AG10803 (cell line): ENCODE measurements at places on chromosomes 4 and X.

DNA sequence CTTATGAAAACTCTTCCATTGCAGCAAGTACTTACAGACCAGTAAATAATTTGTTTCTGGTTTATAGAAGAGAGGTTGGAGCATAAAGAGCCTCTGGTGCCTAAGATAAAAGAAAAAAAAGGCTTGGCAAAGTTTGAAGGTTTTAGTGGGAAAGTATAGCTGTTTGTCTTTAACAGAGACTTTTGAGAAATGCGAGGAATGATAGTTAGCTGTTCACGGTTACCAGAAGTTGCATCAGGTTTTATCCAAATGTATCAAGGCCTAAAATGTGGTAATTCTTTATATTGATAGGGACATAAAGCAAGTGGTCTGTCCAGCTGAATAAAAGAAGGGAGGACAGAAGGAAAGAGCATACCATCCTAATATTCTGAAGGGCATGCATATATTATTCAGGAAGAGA, 29.3 kb downstream of the RAP1GDS1 start:
- peak; percentile 92 for DNase-seq

DNA sequence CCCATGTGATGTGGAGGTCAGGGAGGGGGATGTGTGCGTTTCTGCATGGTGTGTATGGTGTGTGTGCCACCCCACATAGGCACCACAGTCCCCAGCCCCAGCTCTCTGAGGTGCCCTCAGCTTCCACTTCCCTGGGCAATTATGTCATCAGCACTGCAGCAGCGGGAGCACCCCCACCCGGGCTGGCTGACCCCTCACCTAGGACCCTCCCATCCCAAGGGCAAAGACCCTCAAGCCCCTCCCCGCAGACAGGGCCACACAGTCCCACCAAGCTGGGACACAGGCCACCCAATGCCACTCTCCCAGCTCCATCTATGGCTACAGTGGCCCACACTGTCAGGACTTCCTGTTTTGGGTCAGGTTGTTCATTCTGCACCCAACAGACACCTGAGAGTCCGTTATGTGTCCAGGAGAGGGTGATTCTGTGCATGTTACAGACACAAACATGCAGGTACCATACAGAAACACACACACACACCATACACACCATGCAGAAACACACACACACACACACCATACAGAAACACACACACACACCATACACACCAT, 75.2 kb downstream of the JAKMIP1 start:
- DNase-seq, result no peak

DNA sequence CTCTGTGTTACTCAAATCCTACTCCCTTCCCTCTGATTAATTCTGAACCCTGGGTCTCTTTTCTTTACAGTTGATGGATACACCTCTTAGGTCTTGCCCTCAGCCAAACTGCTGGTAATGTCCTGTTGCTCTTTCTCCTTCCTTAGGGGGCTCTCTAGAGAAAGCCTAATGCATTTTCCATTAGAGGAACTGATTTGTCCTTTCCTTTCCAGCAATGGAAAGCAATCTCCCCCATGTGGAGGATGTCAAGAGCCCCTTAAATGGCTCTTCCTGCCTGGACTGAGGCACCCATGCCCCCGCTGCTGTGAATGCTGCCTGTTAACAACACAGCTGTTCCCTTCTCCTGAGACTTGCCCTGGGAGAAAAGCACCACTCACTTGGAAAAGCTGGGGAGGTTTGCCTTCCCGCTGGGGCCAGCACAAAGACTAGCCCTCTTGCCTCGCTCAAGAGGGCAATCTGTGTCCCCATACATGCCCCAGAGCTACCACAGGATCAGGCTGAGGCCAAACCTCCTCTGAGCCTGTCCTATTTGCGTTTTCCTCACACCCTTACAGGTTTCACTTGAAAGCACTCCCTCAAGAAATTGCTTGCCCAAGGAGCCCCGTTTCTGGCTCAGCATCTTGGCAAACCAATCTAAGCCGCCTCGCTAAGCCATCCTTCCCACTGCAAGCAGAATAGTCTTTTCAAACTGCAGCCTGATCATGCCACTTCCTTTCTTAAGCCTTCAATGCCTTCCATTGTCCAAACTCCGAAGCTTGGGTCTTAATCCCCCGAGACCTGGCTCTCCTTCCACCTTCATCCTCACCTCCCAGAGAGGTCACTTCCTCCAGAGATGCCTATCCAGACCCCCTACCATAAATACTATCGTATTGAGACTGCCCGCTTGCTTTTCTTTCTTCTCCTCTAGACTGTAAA, 23.2 kb upstream of the SMIM20 start:
- DNase-seq, result no peak

DNA sequence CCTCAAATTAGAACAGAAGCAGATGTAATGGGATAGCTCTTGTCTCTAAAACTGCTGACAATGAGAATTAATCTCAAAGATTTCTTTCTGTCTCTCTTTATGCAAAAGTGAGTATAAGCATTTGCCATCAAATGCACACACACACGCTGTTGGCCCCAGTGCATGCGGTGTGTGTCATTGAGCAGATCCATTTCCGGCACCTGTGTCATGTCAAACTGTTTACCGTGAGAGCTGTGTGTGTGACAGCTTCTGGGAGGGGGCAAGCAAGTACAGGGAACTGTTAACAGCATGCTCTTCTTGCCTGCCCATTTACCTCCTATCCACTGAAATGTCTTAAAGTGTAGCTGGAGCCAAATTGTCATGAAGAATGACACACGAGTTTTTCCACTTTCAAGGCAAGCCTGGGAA, 297.9 kb upstream of the FAT4 start:
- DNase-seq, result no peak

GRCh38 chr4:182062936-182063335, 180.3 kb upstream of the TENM3 start:
- DNase-seq, result peak; percentile 68

GRCh38 chr4:149741186-149741831, 74.3 kb downstream of the IQCM start:
- DNase-seq, result no peak

DNA sequence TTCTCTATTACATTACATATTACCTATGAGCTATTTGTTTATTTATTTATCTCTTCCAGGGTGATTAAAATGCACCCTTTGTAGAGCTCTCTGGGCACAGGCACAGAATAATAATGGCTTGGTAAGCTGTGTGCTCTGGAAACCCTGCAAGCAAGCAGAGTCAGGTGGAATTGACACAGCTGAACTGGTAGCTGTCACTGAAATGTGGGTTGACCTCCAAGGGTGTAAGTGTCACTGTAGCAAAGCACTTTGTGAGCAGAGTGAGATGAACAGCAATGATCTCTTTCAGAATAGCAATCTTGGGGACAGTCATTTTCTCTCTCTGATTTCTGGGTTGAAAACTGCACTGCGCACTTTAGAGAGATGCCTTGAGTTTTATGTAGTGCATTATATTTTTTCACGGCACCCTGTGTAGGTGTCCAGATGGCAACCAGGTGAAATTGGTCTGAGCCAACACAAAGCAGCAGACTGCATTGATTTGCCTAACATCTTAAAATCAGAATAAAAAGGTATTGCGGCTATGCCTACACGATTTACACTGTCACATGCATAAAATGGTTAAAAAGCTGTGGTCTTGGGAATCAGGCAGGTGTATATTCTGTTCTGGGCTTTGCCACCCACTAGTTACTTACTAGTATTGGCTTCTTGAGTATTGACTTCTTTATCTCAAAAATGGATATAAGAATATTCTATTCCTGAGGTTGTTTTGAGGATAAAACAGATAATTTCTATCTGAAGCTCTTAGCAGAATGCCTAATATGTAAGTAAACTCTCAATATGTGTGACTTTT, 450.3 kb downstream of the RAPGEF2 start:
- no peak for DNase-seq

DNA sequence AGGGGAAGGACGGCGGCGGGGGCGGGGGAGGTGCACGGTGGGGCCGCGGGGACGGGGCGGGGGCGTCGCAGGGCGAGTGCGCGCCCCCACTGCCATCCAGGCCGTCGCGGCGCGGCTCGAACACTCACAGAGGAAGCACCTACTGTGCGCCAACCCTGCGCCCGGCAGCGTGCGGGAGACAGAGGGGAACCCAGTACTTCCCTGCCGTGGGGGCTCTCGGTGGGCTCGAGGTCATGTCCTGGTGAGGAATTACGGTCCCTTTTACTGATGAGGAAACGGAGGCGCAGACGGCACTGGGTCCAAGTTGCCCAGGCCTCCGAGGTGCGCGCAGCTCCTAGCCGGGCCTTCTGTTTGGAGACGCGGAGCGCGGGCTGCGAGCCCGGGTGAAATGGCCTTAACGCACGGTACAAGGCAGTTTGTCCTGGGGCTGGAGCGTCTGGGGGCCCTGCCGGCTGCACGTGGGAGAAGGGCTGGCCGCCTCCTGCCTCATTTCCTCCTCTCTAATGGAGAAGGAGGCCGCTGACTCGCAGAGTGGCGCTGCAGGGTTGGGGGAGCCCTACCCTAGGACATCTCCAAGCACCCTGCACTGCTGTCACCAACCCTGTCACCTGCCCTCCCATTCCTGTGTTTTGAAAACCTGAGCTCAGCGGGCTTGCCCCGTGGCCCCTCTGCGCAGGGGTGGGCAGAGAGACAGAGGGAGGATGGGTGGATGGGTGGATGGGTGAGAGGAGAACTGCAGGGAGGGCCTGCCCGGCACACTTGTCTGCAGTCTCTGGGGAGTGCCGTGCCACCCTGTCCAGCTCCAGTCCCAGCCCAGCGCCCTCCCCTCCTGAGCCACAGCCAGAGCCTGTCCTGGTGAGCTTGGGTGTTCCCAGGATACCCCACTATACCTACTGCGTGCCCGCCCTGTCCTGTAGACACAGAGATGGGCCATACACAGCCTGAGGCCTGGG, 106.0 kb downstream of the ADRA2C start:
- DNase-seq, result no peak

DNA sequence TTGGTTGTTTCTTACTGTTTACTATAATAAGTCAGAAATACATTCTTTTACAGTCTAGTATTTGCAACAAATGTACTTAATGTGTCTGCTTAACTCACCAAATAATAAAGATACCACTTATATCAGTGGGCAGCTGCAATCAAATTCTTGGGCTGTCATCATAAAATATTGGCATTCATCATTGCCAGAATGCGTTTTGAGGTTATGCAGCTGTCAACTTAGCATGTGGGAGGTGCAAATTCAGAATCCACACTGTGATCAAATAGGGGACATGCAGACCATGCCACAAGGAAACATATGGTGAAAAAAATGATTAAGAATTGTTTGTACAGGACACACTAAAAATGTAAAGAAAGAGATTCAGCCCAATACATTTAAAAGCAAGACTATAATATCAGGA, 86.5 kb downstream of the HCCS start:
- DNase-seq, result no peak

GRCh38 chr4:106892786-106893185, 143.3 kb downstream of the DKK2 start:
- no peak for DNase-seq

DNA sequence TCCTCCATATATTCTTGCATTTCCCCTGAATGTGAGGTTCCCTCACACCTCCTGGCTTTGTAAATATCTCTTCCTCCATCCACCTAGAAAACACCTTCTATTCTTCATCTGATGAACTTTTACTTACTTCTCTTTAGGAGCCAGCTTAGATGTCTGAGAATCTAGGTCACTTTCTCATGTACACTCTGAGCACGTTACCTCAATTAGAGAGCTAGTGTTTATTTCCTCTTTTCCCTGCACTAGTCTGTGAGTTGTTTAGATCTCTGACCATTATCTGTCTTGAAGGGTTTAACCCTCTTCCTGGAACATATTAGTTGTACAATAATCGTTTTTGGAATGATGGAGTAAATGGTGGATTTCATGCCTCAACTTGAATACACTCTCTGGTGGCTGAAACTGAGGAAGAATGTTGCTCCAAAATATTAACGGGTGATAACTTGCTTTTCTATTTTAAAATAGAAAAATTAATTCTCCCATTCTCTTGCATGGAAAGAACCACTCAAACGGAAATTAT, 8.5 kb upstream of the NEIL3 start:
- DNase-seq, result no peak

GRCh38 chr4:6542951-6543350, 32.0 kb upstream of the MAN2B2 start:
- DNase-seq, result no peak

DNA sequence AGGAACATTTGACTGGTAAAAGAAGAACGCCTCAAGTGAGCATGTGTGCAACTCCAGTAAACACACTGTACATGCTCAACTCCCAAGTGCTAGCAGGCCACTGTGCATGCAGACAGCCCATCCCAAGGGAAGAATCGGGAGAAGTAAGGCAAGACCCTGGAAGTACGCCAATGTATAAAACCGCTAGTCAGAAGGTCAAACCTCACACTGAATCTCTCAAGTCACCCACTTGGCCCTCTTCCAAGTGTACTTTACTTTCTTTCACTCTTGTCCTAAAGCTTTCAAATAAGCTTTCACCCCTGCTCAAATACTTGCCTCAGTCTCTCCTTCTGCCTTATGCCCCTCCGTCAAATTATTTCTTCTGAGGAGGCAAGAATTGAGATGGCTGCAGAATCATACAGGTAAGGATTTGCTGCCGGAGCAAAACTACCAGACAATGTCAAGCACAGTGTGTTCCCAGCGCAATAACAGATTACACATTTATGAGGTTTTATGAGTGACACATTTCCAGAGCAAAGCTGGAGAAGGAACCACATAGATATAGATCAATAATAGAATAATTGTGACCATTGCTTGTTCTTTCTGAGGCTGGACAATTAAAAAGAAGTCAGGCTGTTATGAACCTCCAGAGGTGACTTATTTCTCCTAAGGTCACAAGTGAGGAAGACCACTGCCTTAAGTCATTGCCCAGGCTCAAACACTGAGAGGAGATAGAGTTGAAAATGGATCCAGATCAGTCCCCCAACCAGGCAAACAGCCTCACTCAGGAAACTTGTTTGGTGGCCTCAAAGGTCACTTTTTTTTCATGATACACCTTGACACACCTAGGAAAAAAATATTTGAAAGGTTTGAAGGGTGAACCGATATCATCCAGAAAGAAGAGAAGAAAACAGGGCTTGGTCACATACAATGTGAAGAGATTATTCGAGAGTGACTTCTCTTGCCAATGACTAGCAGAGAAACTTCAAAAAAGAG, 26.3 kb downstream of the CXCL1 start:
- no peak for DNase-seq

DNA sequence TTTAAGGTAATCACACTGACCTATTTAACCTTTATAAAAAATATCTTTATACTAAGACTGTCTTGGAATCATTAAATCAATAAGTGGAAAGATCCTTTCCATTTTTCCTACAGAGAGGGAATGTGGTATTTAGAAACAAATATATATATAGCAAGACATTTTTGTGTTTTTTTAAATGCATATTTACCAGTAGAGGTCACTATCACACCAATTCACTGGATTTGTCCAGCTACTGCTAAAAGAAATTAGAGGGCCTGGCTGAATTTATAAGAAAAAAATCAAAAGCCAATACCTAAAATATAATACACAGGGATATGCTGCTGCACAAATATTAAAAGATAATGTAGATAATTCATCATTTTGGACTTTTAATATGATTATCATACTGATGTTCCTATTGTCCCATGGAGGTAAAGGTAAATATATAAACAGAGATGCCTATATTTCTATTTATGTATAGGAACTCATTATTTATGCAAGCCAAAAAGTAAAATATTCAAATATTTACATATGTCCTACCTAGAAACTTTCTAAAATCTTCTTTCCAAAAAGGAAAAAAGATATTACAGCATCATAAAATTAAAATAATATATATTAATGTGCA, 69.5 kb downstream of the PDE5A start:
- DNase-seq, result peak; percentile 70
